Activated effector memory CD4-positive, alpha-beta T cell treated with anti-CD3 and anti-CD28 coated beads, Interleukin-2, amount 50 U/mL, for 16 hours (primary cell): ENCODE measurements at places on chromosomes 7 and 10.

- no peak for DNase-seq
These were observed 251.9 kb upstream of the PTER start for GRCh38 chr10:16184906-16185305.

DNA sequence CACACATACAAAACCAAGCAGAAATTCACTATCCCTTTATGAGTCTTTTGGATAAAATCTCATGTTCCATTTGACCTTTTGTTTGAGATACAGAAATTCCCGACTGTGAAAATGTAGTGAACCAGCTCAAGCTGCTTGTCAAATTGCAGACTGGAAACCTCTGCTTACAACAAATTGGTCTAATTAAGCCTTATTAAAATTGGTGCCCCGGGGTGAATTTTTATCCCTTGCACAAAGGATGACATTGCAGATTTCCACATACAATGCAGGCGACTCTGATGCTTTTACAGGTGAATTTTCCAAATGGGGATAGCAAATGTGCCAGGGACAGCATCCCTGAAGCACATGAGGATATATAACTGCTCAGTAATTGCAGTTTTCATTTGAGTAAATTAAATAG, 257.3 kb downstream of the BMPER start:
- DNase-seq: no peak

DNA sequence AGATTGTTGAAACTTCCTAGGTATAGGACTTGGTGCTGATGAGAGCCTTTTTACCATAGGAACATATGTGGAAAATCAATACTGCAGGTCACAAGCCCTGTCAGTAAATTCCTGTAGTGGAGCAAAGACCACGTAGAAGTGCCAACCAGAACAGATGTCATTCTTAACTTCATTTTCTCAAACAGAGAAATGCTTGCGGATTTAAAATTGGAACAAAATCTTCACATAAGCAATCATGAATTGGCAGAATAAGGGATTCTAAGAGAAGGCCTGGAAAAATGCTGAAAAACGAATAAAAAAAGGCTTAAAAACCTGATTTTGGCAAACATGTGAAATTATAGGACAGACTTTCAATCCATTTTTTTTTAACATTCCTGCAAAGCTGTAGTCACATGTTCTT, 80.8 kb upstream of the SMIM30 start:
- no peak for DNase-seq

- DNase-seq: no peak
These were observed 13.5 kb downstream of the SEPHS1 start for GRCh38 chr10:13334556-13334955.

GRCh38 chr10:115427611-115428010, 334.4 kb downstream of the ATRNL1 start:
- DNase-seq: no peak

DNA sequence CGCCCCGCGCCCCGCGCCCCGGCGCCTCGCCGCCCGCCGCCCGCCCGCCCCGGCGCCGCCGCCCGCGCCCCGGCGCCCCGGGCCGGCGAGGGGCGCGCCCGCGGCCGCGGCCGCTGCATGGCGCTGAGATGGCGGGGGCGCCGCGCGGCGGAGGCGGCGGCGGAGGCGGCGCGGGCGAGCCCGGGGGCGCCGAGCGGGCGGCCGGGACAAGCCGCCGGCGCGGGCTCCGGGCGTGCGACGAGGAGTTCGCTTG, 174 bp downstream of the ADCY1 start:
- no peak for DNase-seq

DNA sequence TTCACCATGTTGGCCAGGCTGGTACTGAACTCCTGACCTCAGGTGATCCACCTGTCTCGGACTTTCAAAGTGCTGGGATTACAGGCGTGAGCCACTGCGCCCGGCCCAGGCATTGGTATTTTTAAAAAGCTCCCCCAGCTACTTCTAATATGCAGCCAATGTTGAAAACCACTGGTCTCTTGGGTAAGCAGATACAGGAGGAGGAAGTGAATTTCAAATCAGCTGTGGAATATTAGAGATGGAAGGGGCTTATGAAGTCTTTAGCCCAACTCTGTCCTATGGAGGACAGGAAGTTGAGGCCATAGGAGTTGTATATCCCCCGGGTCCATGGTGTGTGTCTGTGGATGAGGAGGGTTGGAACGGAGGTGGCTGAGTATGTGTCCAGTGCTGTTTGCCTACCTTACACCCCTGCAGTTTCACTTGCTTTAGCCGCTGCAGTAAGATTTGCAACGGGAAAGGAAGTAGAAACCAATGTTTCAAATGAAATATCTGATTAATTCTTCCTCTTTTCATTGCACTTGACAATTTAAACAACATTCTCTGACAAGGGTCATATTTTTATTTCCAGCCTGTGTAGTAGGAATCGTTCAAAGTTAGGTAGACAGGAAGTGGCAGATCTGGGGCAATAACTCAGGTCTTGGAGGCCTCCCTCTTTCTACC, 3.4 kb downstream of the PDE6C start:
- no peak for DNase-seq

DNA sequence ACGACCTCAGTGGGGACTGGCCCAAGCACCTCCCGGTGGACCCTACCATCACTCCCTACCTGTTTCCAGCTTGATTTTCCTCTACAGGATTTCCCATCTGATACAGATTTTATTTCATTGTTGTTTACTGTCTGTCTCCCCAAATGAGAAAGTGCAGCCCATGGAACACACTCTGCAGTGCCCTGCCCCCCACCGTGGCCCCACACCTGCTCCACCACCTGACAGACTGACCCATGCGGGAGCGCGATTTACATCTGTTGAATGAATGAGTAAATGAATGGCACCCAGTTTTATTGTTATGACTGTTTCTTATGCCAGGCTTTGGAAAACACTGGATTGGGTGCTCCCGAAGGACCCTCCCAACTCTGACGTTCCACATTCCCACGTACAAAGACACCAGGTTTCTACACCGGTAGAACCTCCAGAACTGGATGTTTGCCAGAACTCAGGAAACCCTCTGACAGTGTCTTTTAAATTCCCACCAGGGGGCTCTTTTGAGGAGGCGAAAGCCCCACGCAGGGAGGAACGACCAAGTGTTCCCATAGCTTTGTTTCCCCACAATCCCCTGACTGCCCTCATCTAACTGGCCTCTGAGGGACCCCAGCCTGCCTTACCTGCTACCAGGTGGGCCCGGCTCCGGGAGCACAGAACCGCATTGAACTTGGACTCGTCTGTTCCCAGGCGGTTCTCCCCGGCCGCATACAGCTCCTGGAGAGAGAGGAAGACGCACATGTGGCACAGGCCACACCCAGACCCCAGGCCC, 29.0 kb downstream of the PLAC9 start:
- DNase-seq: no peak
